ENCODE measurements at places on chromosomes 13 and 19.

DNA sequence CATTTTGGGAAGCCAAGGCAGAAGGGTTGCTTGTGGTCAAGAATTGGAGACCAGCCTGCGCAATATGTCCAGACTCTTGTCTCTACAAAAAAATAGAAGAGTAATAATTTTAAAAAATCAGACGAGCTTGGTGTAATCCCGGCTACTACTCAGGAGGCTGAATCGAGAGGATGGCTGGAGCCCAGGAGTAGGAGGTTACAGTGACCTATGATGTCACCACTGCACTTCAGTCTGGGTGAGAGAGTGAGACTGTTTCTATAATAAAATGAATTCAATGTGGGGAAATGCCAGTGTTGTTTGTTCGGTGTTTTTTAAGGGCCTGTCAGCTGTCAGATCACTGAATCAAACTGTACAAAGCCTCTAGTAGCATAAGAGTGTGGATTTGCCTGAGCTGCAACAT lies 1.2 kb upstream of the FBXL3 start:
- peak; percentile 27 for DNase-seq

- DNase-seq, result no peak
Observed at GRCh38 chr19:33438987-33439781, 65.7 kb downstream of the CEBPG start.

DNA sequence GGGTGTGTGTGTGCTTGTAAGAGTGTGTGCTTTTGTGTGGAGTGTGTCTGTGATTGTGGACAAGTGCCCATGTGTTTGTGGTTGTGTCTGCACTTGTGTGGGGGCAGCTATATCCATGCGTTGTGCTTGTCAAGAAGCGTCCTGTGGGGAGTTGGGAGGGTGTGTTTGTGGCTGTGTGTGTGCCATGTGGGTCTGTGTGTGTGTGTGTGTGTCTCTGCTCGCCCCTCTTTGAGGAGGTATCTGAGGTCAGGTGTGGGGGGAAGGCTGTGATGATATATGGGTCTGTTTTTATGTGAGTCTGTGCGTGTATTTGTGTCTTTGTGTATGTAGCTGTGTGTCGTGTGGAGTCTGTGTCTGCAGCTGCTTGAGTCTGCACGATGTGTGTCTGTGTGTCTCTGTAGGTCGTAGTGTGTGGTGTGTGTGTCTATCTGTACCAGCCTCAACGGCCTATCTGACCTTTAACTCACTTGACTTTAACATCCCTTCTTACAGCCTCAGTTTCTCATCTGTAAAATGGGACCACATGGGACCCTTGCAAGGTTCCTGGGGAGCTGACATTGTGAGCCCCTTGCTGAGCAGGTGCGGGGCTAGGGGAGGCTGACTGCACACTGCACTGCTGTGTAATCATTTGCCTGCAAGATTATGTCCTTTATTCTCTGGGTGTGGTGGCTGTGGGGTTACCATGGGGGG lies 4.0 kb upstream of the NFIC start:
- DNase-seq, result no peak

GRCh38 chr13:44422755-44423643 lies 49.4 kb downstream of the SERP2 start:
- no peak for DNase-seq

- no peak for DNase-seq
Observed at GRCh38 chr13:112718318-112718717, 28.5 kb downstream of the ATP11A start.

Measured in AG10803 (cell line).